ENCODE measurements at places on chromosomes 6 and 20. TPM values are rescaled to one million over a fixed set of nuclear protein-coding genes. Genes with fewer than 3 reads are reported as not detected.

DNA sequence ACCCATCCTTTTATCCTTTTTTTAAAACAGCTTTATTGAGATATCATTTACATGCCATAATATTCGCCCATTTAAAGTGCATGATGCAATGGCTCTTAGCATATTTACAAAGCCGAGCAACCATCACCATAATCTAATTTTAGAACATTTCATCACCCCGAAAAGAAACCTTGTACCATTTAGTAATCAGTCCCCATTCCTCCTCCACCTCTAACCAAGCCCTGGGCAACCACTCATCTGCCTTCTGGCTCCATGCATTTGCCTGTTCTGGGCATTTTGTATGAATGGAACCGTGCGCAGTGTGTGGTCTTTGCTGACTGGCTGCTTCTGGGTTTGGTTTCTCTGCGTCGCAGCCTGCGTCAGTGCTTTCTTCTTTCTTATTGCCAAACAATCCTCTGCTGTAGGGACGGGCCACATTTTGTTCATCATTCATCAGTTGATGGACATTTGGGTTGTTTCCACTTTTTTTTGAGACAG, 10.2 kb upstream of the EEF1A2 start:
- no peak for DNase-seq

- no peak for DNase-seq
These were observed 78.2 kb upstream of the ARID1B start for GRCh38 chr6:156699017-156699421.

Gene RPP21
- total RNA-seq, result 14.0 TPM

DNA sequence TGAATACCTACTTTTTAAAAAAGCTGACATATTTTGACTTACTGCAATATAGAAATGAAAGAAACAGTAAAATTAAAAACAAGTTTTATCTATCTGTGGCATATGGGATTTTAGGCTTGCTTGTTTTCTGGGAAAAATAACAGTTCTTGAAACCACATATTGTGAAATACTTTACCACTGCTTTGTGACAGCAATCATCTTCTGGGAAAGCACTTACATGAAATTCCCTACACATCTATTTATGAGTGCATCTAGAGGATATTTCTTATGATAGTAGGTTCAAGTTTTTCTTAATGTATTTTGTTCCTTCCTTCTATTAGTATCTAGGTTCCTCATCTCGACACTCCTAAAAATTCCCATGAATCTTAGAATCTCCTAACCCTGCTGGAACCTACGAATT, 75.2 kb downstream of the STXBP5 start:
- DNase-seq, result no peak

GRCh38 chr6:115896538-115897129, 164.1 kb downstream of the FRK start:
- no peak for DNase-seq

Gene RMND1
- total RNA-seq, result 28.5 TPM

DNA sequence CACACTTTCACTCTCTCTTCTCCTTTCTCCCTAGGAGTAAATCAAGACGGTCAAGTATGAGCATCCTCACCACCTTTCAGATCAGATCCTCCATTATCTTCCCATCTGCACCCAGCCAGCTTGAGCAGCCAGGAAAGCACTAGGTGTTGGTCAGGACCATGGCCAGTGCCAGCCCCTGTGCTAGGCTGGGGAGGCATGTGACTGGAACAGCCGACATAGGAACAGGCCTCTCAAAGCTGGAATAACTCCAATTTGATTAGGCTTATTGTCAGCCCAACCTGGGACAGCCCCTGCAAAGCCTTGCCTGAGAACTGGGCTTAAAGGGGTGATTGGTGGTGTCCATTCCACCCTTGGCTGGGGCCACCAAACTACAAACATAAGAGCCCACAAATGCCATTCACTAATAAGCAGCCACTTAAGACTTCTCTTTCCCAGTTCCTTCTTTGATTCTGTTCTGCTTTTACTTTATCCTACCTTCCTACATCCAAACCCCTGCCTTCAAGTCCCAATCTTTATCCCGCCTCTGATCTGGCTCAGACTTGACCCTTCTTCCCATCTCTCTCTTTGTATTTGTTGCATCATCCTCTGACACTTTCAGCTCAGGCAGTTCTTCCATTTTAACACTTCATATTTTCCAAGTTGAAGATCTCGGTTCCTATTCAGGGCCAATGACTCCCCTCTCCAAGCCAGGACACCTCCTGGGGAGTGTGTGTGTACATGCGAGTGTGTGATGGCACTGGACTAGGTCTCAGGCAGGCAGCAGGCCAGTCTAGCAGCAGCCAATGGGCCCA, 4.5 kb upstream of the TREM2 start:
- no peak for DNase-seq

- DNase-seq, result no peak
These were observed 868.3 kb downstream of the EYS start for GRCh38 chr6:64838726-64839125.

DNA sequence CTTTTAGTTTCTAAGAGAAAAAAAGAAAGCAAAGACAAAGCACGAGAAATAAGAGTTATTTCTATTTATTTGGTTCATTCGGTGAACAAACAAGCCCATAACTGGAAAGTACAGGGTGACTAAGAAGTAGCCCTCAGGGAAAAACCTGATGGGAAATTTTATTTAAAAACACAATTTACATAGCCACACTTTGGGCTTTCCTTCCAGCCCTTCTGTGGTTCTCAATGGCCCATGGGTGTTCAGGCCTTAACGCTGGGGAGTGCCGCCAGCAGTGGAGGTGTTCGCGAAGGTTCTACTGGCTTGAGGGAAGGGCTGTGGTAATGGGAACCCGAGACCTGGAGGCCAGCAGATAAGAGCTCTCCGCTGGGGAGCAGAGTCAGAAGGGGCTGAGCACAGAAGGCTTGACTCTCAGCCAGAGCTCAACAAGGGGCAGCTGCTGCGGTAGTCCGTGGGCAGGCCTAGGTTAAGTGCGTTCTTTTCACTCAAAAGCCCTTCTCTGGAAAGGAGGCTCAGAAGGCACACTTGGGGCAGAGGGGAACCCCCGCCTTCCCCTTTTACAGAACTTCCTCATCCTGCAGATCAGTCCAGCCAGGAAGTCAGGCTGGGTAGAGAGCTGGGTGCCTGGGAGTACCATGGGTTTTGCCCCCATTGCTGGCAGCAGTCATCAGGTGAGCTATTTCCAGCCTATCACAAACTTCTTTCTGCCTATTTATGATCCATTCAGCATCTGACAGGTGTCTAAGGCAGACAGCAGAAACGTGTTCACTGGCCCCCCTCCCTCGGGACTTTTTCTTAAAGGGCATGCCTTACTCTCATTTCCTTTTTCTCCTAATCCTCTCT, 8.8 kb upstream of the CD83 start:
- DNase-seq, result no peak

GRCh38 chr6:5514353-5514752, 253.0 kb downstream of the FARS2 start:
- DNase-seq, result no peak

- DNase-seq, result no peak
These were observed 183.1 kb downstream of the DTNBP1 start for GRCh38 chr6:15479761-15480160.

- no peak for DNase-seq
These were observed 69.4 kb downstream of the KCNQ5 start for GRCh38 chr6:72691249-72691648.

GRCh38 chr20:44137266-44137801, 49.7 kb downstream of the JPH2 start:
- DNase-seq, result no peak

DNA sequence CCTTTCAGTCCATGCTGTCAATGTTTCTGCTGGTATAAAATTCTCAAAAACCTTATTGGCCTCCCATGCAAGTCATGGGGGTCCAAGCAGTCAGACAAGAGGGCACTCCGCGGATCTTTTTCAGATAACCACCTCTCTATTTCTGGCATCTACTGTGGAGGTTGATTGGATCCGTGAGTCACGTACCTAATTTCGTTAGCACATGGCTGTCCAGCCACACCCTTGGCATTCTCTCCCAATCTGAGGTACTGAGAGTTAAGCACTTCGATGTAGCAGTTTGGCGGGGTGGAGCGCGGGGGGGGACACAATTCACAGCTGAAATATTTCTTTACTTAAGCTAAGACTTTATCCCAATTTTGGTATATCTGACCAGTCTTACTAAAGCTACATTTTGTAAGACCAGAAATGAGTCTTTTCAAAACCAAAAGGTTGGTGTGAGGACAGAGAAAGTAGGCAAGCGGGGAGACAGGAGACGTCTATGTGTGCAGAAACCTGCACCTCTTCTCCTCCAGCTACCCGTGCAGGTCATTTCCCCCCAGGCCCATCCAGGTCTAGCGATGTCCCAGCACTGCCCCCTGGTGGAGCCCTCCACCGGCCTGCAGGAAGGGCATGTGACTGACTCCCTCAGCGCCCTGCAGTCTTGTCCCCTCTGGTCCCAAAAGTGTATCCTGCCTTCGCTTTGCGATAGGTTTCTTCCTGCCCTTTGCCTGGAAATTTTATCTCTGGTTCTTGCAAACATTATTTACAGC, 113.1 kb downstream of the ADAT2 start:
- no peak for DNase-seq
